A549 treated with CpdA at 1 μM for 4 hours (cell line): ENCODE measurements at places on chromosomes 2 and 18. TPM values are rescaled to one million over a fixed set of nuclear protein-coding genes. Genes with fewer than 3 reads are reported as not detected.

The FAM110C gene
- 0.06 to 0.58 TPM (median 0.12 TPM) in 5 replicates for total RNA-seq

The IL36RN gene
- total RNA-seq = 0.03 to 0.07 TPM (median 0.06 TPM) in 4 of 5 replicates, not detected in the other

The C2orf66 gene
- total RNA-seq = 0.08 to 0.15 TPM (median 0.09 TPM) in 4 of 5 replicates, not detected in the other

The CCDC85A gene
- 0.05 to 0.12 TPM (median 0.10 TPM) in 5 replicates for total RNA-seq

The UGT1A4 gene
- 0.07 TPM in 1 of 5 replicates, not detected in the others for total RNA-seq

The RND3 gene
- 55.5 to 72.2 TPM (median 58.5 TPM) in 5 replicates for total RNA-seq

The GALNT14 gene
- total RNA-seq = 47.6 to 55.5 TPM (median 52.7 TPM) in 5 replicates

The CROCC2 gene
- total RNA-seq = not detected in 5 replicates
